ENCODE measurements at places on chromosomes 5 and 9.

GRCh38 chr5:180959661-180960060 is 29.0 kb upstream of the BTNL3 start:
- DNase-seq, result no peak

DNA sequence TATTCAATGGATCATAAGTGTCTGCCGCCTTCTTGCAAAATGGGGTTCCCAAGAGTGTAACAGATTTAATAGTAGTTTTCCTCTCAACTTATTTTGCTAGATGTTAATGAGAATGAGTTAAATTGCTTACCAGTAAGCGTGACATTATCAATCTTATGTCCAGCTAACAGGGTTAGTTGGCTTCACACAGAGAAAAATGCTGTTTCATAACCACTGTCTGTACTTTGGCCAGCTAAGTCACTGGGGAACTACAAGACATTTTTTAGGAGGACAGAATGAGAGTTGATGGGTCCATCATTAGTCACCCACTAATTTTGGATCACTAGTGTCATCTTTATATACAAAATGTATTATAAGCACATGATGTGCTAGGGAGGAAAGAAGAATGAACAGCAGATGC is 1.4 kb downstream of the CDC37L1 start:
- no peak for DNase-seq

DNA sequence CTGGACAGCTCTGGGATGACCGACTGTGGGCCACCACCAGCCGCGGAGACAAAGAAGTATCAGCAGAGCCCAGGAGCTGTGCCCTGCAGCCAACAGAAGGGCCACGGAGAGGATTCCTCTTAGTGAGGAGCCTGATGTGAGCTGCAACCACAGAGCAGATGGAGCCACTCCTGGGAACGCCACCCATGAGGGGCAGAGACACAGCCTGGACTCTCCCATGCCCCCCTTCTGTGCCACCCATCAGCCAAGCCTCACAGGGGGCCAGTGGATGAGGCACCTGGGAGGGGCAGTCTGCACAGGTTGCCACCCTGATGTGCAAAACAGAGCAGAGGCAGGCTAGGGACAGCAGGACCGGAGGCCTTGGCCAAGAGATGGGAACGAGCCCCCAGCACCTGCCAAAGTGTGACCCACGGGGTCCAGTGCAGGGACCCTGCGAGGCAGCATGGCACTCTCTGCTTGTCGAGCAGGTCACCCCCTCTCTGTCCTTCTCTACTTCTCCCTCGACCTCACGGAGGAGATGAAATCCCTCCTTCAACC is 380.7 kb upstream of the IRX1 start:
- no peak for DNase-seq

DNA sequence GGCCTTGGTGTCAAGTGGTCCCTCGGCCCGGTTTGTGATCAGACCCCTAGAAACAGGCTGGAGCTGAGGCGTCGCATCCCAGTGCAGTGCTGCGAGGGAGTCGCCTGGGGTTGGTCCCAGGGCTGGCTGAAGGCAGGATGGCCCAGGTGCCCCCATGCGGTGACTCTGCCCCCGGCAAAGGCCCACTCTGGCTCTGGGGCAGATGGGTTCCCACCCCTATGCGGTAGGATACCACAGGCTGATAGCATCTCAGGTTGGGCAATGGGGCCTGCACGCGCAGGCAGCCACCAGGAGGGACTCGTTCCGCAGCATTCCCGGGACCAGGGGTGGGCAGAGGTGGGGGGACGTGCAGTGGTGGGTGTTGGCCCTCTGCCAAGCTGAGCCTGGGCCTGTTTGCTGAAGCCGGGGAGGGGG is 86.0 kb downstream of the RXRA start:
- DNase-seq, result no peak

GRCh38 chr9:96113032-96113431 is 188.9 kb downstream of the HSD17B3 start:
- DNase-seq, result no peak

DNA sequence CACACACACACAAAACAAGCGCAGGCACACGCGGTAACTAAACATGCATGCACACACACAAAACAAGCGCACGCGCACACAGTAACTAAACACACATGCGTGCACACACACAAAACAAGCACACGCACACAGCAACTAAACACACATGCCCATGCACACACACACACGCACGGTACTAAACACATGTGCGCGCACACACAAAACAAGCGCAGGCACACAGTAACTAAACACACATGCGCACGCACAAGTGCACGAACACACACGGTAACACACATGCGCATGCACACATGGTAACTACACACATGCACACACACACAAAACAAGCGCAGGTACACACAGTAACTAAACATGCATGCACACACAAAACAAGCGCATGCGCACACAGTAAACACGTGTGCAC is 19.9 kb upstream of the SLC6A3 start:
- no peak for DNase-seq

DNA sequence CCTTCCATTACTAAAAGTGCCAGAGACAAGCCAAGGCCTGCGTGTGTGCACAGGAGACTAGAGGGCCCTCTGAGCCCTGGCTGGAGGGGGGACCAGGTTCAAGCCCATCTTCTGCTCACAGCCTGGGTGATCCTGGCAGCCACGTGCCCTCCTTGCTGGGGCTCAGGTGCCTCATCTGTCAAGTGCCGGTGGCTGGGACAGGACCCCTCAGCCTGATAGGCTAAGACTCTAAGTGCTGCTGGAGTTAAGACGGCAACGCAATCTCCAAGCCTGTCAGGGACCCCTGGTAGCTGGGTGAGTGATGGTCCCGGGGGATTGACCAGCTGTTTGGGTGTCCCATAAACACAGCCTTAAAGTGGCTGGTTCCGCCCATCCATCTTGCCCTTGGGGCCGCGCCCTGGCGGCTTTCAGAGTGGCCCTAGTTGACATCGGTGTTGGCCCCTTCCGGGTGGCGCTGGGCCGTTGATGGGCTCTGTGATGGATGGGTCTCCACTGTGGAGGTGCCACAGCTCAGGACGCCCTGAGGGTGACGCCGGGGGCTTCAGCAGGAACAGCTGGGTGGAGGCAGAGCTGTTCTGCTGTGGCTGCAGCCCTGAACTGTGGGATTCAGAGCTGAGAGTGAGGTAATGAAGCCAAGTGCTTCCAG is 136.2 kb downstream of the BARX1 start:
- DNase-seq, result no peak

GRCh38 chr5:122180863-122181548 is 51.7 kb downstream of the ZNF474 start:
- DNase-seq, result no peak

DNA sequence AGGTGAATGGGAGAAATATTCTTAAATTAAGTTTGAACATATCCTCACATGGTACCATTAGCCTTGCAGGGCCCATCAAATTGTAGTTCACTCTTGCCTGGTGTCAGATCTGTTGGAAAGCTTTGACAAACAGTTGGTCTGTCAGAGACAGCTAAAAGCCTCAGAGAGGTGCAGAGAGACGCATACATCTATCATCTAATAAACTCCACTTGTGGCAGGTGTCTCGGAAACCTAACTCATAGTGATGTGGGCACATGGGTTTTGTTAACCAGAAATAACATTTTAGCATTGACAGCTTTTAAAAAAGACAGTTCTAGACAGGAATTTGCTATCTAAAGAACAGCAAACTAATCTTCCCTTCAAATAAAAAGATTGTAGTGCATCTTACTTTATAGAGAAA is 315.9 kb downstream of the KDM4C start:
- no peak for DNase-seq

DNA sequence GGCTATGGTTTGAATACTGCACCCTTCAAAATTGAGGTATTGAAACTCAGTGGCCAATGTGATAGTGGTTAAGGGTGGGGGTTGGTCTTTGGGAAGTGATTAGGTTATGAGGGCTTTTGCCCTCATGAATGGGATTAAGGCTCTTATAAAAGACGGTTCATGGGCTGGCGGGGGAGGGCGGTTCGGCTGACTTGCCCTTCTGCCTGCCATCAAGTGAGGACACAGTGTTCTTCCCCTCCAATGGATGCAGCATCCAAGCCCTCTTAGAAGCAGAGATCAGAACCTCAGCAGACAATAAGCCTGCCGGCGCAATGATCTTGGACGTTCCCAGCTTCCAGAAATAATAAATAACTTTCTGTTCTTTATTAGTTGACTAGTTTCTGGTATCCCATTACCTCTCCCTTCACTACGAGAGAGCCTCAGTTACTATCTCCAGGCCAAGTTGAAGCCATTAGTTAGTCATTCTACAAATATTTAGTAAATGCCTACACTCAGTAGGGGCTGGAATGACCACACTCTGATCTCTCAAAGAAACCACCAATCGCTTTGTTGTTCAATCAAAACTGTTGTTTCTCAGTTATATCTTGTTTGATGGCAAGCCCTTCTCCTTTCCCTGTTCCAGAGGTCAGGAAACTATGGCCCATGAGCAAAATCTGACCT is 219.3 kb downstream of the TSSK1B start:
- no peak for DNase-seq

- DNase-seq, result no peak
Observed at GRCh38 chr9:126395439-126396212, 69.0 kb downstream of the MVB12B start.

GRCh38 chr5:91016954-91017700 is 366.0 kb downstream of the ARRDC3 start:
- DNase-seq, result no peak

DNA sequence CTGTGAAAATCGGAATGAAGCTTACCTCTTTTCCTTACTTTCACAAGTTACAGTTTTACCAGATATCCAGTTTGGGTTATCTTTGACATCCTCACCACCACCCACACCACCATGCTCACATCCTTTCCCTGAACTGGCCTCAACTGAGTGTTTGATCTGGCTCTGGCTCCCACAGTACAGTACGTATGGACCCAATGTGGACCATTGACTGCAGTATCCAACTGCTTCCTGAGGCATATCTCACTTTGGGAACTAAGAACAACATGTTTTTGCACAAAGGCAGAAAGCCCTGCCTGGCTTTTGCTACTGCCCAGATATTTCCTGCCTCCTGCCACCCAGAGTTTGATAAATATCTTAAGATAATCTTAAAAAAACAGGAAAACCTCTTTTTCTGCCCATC is 1232.0 kb upstream of the CDH18 start:
- DNase-seq, result no peak

- no peak for DNase-seq
Observed at GRCh38 chr5:68365889-68366288, 150.3 kb downstream of the PIK3R1 start.

- no peak for DNase-seq
Observed at GRCh38 chr5:67610186-67610912, 413.8 kb upstream of the CD180 start.

- DNase-seq, result no peak
Observed at GRCh38 chr9:68522131-68522530, 18.6 kb downstream of the TMEM252 start.

DNA sequence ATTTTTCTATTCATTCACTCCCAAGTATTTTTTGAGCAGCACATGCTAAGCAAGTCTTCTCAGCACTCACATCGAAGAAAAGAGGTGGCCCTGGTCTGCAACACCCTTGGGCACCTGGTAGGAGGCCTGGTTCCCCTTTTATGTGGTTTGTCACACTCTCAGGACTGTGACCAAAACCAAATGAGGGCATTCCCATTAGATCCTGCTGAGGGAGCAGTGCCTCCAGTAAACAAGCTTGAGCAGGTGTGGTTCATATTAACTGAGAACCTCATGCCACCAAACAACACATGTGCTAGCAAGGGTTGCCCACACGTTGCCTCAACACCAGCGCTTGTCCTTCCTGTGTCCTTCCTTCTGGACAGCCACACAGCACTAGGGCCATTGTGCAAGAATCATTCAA is 26.9 kb upstream of the SYK start:
- DNase-seq, result no peak

DNA sequence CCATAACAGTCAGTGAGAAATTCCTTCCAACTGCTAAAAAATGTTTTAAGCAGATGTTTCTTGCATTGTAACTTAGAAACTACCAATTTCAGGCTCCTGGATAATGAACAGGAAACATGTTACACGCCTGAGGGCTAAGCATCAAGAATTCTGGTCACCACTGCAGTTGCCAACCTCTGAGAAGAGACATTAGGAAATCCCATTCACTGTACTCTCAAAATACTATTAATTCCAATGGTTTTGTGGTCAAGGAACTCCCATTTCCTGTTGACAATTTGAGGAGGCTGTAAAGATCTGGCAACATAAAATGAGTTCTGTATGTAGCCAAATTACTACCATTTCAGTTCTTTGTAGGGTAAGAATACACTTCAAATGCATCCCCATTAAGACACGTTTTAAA is 456.0 kb upstream of the MEF2C start:
- DNase-seq, result no peak

GRCh38 chr5:139660923-139661814 is 13.0 kb downstream of the CXXC5 start:
- peak; percentile 74 for DNase-seq

DNA sequence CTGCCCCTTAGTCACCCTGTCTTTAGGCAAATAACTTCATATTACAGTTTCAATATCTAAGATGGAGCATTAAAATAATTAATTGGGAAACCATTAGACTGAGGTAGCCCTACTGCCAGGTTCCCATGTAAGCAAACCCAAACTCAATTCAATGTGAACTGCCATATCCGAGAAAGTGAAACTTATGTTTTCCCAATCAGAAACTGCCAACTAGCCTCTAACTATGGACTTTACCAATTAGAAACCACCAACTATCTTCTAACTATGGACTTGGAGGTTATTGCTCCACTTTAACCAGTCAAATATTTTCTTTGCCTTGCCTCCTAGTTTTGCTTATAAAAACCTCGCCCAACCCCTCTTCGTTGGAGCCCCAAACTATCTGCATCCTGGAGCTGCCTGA is 218.5 kb downstream of the ENC1 start:
- no peak for DNase-seq

DNA sequence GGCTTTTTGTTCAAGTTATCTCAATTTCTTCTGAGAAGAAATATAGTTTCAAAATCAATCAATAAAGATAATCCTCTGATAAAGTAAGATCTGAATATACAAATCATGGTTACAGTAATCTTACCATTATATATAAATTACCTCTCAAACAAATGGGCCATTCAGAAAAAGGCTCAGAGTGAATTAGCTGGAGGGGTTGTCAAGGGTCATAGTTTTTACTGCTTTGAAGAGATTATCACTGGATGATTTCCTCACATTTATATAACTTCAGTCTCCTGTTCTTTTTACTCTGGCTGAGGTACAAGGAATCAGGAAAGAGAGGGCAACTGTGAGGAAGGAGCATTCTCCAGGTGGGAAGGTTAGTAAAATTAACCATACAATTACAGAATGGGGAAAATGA is 148.6 kb upstream of the ELL2 start:
- no peak for DNase-seq

DNA sequence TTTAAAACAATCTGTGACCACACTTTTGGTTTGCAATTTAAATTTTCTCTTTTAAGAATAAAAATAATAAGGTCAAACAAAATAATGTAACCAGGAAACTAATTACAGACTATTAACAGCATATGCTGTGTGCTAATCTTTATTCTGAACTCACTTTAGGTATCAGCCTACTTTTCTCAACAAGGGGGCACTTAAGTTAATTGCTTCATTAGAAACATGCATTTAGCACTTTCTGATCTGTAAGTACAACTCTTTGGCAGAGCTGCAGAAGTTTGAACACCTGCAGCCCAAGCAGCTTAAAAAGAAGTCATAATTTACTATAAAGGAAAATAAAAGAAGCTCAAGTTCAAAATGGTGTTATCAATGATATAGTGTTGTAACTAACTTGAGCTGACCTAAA is 21.7 kb downstream of the XRCC4 start:
- no peak for DNase-seq

- DNase-seq, result no peak
Observed at GRCh38 chr5:83745816-83746215, 25.2 kb upstream of the HAPLN1 start.

GRCh38 chr9:135574943-135575342 is 13.4 kb downstream of the PAEP start:
- no peak for DNase-seq

GRCh38 chr9:136561779-136562178 is 15.9 kb upstream of the NOTCH1 start:
- no peak for DNase-seq

GRCh38 chr5:150020249-150020648 is 19.7 kb downstream of the HMGXB3 start:
- DNase-seq, result no peak
